ENCODE measurements at places on chromosomes 3 and 15. TPM values are rescaled to one million over a fixed set of nuclear protein-coding genes. Genes with fewer than 3 reads are reported as not detected.

Gene MME
- 84.4 TPM for total RNA-seq

Gene PSTPIP1
- not detected for total RNA-seq

Gene RAB6B
- 1.7 TPM for total RNA-seq

Gene IQCF5
- total RNA-seq: not detected

Gene BSN
- 0.10 TPM for total RNA-seq

Gene FOXB1
- not detected for total RNA-seq

Gene ATR
- total RNA-seq: 17.8 TPM

Gene C3orf80
- total RNA-seq: 0.10 TPM

Gene CLDN1
- not detected for total RNA-seq

Gene GOLGA6B
- not detected for total RNA-seq

Gene TJP1
- total RNA-seq: 28.8 TPM

Gene SCN11A
- 0.15 TPM for total RNA-seq

Gene AP3B2
- total RNA-seq: 1.6 TPM

Gene CACNA2D2
- not detected for total RNA-seq

Gene CLRN1
- not detected for total RNA-seq

Gene ROPN1
- total RNA-seq: not detected

Gene C3orf70
- total RNA-seq: 0.75 TPM

Gene ZDHHC19
- total RNA-seq: not detected

Gene IGSF11
- not detected for total RNA-seq

Gene PPP2R3A
- 12.3 TPM for total RNA-seq

Gene SSUH2
- not detected for total RNA-seq

Gene PIGB
- total RNA-seq: 9.7 TPM

Gene AQP9
- not detected for total RNA-seq

Gene CKMT1B
- total RNA-seq: not detected

Gene FAM3D
- not detected for total RNA-seq

Gene CHDH
- 0.62 TPM for total RNA-seq

Gene CACNA1D
- 0.98 TPM for total RNA-seq

Gene MEX3B
- total RNA-seq: 3.0 TPM

Gene OXNAD1
- 9.4 TPM for total RNA-seq

Gene ZNF385D
- 2.0 TPM for total RNA-seq

Gene RPSA
- 1,070 TPM for total RNA-seq

Gene OR4F15
- not detected for total RNA-seq

Gene CCR5
- total RNA-seq: not detected

Gene ABI3BP
- 38.0 TPM for total RNA-seq

All from cardiac ventricle fibroblast (primary cell).